Body of pancreas (tissue), 4 donors: ENCODE measurements at places on chromosomes 2 and 18. TPM values are rescaled to one million over a fixed set of nuclear protein-coding genes. Genes with fewer than 3 reads are reported as not detected.

GRCh38 chr2:25845843-25846505 lies 32.3 kb downstream of the ASXL2 start:
- no peak for DNase-seq

DNA sequence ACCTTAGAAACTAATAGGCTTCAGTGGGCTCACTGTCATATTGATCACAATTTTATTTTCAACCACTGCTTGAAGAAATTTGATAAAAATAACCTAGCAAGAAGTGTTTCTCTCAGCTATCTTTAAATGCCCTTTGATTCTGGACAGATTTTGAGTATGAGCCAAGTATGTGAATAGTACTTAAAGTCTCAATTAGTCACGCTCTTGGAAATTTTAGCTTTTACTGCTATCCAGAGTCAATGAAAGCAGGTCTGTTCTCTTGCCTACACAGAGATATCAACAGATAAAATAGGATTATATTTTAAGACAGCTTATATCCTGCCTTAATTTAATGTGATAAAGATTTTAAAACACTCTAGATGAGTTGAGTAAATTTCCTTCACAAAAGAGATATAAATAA lies 337.3 kb downstream of the CBLN2 start:
- no peak for DNase-seq

Gene CXCR4
- total RNA-seq = 10.6 TPM

DNA sequence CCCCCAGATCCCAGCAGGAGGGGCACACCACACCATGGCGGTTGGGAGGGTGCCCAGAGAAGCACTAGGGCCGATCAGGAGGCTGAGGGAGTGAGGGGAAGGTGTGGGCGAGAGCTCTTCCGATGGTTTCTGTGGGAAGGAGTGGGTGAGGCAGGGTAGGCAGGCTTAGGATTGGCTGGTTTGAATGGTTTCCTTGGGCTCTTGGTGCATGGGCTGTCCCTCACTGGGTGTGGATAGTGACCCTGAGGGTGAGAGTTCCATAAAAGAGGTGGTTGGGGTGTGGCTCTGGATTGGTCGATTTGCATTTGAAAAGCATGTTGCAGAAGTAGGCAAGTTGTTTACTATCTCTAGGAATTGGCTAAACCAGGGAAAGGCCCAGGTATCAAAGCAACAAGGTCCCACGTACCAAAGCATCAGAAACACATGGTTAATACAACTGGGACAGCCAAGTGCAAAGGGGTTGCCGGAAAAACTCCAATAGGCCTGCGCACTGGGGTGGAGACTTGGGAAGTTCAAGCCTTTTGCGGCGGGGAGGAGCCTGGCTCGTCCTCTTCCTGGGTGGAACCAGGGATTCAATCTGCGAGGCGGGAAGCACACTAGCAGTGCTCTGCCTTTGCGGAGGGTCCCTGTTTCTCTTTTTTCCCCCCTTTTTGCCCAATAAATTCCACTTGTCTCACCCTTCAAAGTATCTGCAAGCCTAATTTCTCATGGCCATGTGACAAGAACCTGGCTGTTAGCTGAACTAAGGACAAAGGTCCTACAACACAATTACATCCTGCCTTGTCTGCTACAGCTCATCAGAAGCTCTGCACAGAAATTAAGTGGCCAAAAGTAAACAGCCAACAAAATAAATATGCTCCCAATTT lies 43.2 kb downstream of the IL1R2 start:
- no peak for DNase-seq

Gene DIPK1C
- not detected for total RNA-seq
